ENCODE measurements at places on chromosomes 5 and 9.

GRCh38 chr9:108271646-108272348 lies 584.0 kb downstream of the ACTL7B start:
- no peak for DNase-seq

- no peak for DNase-seq
Measured at GRCh38 chr9:14515571-14516198, 177.5 kb downstream of the ZDHHC21 start.

DNA sequence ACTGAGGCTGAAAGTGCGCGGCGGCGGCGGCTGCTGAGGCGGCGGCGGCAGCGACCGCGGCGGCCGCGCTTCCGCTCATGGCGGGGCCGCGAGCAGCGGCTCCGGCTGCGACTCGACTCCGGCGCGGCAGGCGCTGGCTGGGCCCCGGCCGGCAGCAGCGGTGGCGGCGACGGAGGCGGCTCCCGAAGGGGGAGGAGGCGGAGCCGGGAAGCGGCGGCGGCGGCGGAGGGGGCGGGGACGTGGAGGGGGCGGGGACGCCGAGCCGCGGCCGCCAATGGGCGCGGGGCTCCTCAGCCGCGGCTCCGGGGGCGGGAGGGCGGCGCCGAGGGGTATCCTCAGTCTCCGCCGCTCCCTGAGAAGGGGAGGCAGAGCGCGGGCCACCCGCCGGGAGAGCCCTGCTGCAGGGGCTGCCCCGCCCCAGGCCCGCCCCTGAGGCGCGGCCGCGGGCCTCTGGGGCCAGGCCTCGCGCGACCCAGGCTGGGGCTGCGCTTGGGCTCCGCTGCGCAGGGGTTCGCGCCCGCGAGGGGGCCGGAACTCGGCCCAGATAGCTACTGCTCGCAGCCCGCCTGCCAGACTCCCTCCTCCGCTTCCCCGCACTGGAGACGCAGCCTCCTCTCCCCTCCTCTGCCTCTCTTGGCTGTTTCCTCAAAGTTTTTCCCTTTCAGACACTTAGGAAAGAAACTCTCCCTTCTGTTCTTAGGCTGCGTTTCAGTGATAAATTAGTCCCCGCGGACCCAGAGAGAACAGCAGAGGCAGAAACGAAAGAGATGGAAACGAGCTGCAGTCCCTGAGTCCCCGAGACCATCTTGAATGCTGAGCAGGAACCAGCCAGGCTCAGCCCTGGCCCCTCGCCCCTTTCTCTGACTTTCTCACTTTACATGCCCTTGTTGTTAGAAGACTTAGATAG lies 85.0 kb upstream of the MELK start:
- peak; percentile 87 for DNase-seq

DNA sequence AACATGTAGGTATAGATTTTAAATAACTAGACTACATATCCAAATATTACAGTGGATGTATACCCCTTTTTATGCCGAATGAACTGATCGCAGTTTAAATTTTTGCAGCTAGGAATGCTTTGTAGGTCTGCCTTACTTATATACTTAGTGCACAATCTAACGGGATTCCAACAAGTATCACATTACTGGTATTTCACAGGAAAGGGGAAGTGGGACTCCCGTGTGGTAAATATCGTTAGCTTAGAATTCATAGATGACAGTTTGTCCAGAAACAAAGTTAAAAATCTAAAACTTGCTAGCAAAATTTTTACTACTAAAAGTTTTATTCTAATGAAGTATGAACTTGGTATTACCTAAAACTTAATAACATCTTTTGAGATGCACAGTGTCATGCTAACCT lies 193.5 kb upstream of the TLX3 start:
- no peak for DNase-seq

DNA sequence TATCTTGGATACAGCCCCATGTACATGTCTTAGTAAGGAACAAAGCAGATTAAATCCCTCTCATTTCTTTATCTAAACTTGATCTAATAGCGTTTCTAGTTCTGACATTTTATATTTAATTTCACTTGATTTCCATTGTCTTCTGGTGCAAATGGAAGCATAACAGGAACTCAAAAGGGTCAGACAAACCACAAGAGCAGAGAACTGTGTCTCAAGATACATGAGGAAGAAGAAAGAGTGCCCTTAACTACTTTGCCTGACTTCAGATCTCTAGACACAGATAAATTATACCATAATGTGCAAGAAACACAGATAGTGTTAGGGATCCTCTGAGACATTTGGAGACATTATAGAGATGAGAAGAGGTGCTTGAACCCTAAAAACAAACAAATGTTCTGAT lies 20.7 kb upstream of the STX17 start:
- DNase-seq, result no peak

GRCh38 chr5:179409806-179410205 lies 64.5 kb upstream of the ADAMTS2 start:
- no peak for DNase-seq

DNA sequence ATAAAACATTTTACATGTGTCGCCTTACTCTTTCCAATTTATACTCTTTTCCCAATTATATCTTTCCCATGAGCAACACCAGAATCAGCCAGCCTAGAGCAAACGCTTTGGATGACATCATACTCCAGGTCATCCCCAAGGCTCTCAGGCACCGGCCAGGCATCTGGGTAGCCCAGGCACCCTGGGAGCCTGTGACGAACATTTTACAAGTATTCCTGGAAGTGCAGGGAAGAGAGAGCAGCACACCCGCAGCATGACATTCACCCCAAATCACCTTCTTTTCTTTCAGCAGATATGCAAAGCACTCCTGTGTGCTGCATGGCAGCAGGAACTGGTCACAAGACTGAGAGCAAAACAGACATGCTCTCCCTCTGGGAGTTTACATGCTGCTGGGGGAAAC lies 75.7 kb upstream of the SMIM23 start:
- no peak for DNase-seq

GRCh38 chr5:165894916-165895315 lies 2389.5 kb downstream of the MAT2B start:
- no peak for DNase-seq

GRCh38 chr5:80482578-80482977 lies 5.3 kb upstream of the FAM151B start:
- DNase-seq, result no peak

- no peak for DNase-seq
Measured at GRCh38 chr9:85077944-85078343, 408.4 kb downstream of the NTRK2 start.

- DNase-seq, result no peak
Measured at GRCh38 chr9:114314881-114315722, 7.8 kb upstream of the ORM1 start.

DNA sequence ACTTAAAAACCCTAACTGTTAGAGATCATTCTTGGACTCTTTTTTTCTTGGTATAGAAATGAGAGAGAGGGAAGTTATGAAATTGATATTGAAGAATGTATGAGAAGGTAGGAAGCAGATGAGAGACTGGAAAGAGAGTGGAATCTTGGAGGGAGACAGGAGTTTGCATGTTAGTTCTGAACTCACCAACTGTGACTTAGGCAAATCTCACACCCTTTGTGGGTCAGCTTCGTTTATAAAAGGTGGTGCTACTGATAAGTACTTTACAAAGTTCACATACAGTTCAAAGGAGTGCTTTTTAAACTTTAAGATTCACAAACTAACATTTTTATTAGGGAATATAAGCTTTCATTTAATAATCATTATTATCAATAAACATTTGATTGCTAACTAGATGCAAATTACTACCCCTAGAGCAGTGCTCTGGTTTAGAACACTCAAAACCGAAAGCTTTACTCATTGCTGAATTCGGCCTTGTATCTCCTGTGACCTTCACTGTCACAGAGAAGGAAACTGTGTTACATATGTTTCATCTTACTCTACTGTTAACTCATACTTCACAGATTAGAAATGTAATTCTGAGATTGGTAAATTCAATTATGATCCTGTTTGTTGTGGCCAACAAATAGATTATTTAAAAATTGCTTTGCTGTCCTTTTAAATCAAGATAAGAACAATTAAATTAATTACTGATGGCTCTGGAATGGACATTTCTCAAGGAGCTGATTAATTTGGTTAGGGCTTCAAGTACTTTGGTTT lies 143.2 kb downstream of the RMI1 start:
- DNase-seq, result no peak

DNA sequence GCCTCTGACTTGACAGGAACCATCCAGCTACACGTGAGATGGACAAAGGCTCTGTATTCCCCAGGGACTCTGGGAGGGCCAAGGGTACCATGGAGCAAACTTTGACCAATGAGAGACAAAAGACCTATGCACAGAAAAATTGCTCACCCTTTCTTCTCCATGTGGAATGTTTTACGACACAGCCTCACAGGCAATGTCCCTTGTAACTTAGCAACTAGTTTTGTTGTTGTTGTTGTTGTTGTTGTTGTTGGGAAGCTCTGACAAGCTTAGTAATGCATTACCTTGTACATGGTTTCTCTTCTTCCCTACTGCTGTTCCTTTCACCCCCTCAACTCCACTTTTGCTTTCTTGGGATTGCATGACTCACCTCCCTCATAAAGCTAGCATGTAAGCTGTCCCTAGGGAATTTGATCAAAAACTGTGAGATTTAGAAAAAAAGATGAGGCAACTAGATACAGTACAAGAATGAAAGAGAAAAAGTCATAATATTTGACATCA lies 550.9 kb downstream of the RAB3C start:
- no peak for DNase-seq

DNA sequence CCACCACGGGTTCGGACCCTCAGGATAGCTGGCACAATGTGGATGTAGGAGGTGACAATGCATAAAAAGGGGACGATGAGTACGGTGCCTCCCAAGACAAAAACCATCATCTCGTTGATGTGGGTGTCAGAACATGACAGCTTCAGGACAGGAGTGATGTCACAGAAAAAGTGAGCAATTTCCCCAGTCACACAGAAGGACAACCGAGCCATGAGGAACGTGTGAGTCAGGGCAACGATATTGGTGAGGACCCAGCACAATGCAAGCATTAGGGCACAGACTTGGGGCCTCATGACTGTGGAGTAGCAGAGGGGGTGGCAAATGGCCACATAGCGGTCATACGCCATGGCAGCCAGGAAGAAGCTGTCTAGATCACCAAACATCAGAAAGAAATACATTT lies 491 bp downstream of the OR1N1 start:
- DNase-seq, result no peak

- no peak for DNase-seq
Measured at GRCh38 chr9:125820100-125820804, 73.1 kb downstream of the PBX3 start.

DNA sequence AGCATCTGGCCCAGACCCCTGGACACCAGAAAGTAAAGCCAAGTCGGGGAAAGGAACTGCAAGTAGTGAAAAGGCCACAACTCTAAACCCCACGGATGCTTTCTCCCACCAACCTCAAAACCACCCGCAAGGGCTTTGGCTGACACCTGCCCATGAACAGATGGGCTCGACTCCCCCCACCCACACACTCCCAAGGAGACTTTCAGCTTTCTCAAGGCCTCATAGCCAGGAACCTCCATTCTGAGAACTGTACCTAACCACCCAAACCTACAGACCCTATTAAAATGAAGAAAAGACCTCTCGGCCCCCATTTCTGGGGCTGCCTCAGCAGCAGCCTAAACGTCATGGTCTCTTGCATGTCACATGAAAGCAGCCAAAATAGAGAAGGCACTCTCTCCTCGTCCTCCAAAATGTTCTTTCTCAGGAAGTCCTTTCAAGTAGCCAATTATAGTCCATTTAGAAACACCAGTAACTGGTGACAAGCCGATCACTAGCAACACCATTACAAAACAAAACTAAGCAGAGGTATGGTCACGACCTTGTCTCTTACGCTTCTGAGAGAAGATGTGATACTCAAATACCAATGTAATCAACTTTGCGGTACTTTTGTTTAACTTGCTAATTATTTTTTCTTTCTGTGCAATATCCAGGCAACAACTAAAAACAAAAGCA lies 2.9 kb downstream of the B4GALT1 start:
- DNase-seq, result no peak

Measured in hippocampal formation (tissue), 2 donors.